Body of pancreas (tissue), 4 donors: ENCODE measurements at places on chromosomes 7 and 10. TPM values are rescaled to one million over a fixed set of nuclear protein-coding genes. Genes with fewer than 3 reads are reported as not detected.

RHOBTB1 gene
- 5.9 TPM for total RNA-seq

TMEM130 gene
- total RNA-seq, result 0.66 TPM

CCDC71L gene
- 23.7 TPM for total RNA-seq

COPS6 gene
- 15.8 TPM for total RNA-seq

MUC3A gene
- 3.0 TPM for total RNA-seq

C10orf105 gene
- total RNA-seq, result not detected

FAM237B gene
- total RNA-seq, result not detected

COL28A1 gene
- total RNA-seq, result 16.9 TPM
